Head of caudate nucleus (tissue), 42 donors: ENCODE measurements at places on chromosomes 1 and 21.

GRCh38 chr1:119009312-119009655, 21.1 kb upstream of the TBX15 start:
- no peak for DNase-seq

- no peak for DNase-seq
These were observed 249.6 kb downstream of the PLA2G4A start for GRCh38 chr1:187078321-187078720.

DNA sequence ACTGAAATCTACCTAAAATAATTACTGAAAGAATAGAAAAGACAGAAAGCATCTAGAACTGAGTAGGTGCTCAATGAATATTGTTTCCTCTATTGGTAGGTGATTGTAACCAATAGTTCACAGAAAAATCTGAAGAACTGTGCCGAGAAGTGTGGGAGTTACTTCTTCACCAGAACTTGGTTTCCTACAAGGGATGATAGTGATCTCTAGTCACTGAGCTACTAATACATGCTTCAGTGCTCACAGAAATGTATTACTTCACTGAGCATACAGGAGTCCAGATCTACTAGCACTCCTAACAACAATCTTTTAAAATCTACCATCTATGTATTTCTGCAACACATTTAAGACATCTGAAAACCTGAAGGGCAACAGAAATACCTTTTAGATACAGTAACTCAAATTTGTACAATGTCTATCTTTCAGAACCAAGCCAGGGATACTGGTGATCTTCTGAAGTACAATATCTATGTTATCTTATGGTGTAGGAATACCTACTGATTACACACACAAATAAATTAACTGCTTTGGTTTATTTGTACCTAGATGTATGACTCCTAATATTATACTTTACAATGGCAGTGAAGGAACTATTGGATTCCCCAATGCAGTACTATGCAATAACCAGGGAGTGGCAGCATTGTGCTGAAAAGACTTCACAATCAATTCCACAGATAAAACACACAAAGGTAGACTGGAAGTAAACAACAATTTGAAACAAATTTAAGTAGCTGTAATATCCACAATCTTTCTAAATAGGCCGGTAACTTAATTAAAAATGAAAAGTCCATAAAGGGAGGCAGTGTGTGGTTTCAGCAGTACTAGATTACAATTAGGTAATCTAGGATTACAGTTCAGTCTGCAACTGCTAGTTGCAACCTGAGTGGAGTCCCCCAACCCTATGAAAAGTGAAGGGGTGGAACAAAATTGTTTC, 243.0 kb downstream of the SLC45A1 start:
- peak; percentile 70 for DNase-seq

GRCh38 chr1:220012259-220012658, 34.0 kb downstream of the EPRS1 start:
- no peak for DNase-seq

DNA sequence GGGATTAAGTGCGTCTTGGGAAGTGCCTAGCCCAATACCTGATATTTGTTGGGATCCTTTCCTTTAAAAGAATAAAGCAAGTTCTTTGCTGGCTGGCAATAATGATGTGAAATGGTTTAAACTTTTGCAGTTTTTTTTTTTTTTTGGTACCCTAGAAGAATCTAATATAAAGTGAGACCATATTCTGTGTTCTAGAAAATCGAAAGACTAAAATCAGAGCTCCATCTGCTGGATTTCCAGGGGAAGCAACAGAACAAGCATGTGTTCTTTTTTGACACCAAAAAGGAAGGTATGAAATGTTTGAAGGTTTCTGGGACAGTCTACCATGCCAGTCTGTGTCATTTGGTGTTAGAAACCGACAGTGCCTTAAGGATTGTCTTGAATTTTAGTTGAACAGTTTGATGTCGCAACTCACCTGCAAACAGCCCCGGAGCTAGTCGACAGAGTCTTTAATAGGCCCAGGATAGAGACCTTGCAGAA, 6.4 kb downstream of the UTP11 start:
- DNase-seq, result no peak

GRCh38 chr1:24805534-24806301, 60.5 kb downstream of the CLIC4 start:
- no peak for DNase-seq

DNA sequence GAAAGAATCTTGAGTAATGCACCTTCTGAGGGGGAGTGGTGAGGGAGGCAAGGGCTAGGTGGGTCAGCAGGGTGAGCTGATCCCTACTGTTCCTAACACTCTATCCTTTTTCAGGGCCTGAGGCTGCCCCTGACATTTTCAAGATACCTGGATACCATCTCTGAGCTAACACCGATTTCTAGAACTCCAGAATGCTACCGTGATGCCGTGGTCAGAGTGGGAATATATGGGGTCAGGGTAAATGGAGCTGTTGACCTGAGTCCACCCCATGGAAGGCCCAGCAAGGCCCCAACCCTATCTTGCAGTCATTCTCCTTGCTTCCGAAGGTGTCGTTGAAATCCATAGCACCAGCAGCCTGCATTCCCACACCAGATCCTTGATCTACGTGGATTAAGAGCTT, 18.0 kb upstream of the PTPRF start:
- no peak for DNase-seq
